ENCODE measurements at places on chromosomes 4 and X.

DNA sequence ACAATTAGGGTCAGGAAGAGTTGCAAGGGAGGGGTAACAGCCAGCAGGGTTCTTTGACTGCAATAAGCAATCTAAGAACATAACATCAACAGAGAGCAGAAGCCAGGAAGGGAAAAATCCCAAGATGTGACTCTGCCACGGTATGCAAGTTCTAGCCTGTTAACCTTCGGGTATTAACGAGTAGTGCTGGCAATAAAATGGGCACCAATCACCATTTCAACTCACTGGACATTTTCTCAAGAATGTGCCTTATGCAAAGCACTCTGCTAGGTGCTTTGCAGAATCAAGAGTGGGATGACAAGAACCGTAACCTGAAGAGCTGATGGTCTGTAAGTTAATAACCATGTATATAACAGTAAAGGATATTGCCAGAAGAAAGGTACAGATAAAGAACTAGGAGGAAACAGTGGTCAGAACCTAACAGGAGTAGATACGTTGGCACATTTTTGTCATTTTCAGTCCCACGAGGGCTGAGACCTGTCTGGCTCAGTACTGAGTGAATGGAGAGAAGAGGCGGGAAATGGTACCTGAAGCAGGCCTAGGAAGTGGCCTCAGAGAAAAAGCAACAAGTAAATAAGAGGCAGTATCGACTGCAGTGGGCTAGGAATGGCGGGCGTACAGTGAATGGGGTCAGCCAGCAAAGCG lies 2.7 kb downstream of the ELOVL6 start:
- DNase-seq, result no peak

DNA sequence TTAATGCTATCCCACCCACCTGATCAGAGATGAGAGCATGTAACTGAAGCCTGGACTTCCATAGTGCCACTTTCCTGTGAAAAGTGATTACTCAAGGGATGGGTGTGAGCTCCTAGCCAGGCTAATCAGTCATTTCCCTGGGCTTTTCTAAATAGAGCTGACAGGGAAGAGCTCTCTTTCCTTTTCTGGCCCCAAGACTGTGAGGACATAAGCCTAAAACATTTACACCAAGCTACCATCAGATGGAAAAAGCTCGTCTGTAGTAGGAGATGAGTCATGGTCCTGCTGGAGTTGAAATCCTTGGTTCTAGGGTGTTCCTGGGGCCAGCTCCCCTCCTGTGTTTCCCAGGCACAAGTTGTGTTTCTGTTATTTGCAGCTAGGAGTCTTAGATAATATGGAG lies 52.4 kb upstream of the NDP start:
- DNase-seq, result no peak

DNA sequence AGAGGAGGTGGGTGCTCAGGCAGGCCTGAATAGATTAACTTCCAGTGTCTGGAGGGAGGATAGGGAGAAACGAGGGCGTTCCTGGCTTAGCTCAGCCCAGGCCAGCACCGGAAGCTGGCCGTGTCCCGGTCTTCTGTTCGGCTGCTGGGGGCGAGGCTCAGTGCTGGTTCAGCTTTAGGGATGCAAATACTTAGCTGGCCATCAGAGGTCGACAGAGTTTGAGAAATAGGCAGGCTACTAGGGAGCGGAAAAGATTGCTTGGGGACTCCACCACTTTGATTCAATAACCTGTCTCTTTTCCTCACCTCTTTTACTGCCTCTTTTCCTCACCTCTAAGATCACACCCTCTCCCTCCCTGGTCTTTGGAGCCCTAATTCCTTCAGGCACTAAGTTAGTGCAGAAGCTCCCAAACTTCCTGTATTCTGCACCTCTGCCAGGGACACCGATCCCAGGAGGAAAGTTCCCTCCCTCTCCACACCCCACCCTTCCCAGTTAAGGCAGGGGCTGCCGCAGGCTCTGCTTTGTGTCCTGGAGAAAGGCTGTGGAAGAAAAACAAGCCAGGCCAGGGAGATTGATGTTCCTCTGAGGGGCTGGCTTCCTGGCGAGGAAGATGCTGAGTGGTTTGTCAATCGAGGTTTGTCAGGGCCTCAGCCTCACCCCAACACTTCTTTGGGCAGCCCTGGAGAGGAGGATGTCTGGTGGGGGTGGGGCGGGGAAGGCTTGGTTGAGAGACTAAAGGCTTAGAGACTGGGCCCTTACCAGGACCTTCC lies 6.0 kb upstream of the EFNB1 start:
- no peak for DNase-seq

- no peak for DNase-seq
These were observed 318.6 kb downstream of the HNRNPD start for GRCh38 chr4:82055156-82055555.

DNA sequence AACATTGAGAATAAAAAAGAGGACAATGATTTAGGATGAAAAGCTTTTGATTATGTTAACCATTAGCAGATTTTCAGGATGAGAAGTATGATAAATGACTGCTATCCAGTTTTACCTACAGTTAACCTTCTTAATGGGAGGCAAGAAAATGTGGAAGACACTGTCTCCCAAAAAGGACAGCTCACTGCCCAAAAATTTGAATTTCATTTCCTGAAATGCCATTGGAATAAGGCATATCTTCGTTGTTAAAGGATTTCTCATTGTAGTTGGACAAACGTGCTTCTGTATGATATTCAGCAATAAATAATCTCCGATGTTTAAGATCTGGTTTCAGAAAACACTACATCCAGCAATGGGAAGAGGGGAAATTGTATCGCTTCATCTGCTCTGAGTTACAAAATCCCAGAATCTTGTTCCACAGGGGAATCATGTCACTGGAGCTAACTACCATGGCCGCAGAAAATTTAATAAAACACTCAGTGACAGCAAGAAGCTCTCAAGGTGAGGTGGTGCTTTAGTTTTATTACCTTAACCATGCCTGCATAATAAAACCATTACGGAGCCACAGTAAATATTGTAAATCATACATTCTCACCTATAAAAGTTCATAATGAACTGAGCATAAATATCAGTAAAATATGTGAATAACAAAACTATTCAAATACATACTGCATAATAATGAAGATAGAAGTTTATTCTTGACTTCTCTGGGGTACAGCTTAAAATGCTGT lies 552.3 kb downstream of the PCDH7 start:
- no peak for DNase-seq

- DNase-seq, result no peak
These were observed 82.2 kb downstream of the STOX2 start for GRCh38 chr4:183986971-183987946.

GRCh38 chr4:8157944-8158709 lies 486 bp downstream of the ABLIM2 start:
- DNase-seq, result no peak

GRCh38 chrX:153004780-153005179 lies 10.9 kb upstream of the PNMA5 start:
- DNase-seq, result no peak

DNA sequence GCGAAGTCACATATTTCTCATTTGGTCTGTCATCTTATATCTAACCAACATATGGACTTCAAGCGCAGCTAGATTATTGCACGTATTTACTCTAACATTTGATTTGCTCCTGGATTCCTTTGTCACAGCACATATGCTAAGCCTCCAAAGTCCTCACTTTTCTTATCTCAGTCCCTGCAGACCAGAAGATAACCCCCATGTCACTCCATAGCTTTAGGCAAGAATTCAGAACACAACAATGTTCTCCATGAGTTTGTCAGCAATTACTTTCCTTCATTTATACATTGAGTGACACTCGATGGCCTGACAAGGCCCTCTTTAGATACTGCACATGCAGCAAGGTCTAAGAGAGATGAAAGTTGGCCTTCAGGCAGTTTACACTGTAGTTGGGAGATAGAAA lies 4.8 kb upstream of the STATH start:
- DNase-seq, result no peak

GRCh38 chrX:11688201-11688600 lies 22.5 kb upstream of the ARHGAP6 start:
- no peak for DNase-seq

DNA sequence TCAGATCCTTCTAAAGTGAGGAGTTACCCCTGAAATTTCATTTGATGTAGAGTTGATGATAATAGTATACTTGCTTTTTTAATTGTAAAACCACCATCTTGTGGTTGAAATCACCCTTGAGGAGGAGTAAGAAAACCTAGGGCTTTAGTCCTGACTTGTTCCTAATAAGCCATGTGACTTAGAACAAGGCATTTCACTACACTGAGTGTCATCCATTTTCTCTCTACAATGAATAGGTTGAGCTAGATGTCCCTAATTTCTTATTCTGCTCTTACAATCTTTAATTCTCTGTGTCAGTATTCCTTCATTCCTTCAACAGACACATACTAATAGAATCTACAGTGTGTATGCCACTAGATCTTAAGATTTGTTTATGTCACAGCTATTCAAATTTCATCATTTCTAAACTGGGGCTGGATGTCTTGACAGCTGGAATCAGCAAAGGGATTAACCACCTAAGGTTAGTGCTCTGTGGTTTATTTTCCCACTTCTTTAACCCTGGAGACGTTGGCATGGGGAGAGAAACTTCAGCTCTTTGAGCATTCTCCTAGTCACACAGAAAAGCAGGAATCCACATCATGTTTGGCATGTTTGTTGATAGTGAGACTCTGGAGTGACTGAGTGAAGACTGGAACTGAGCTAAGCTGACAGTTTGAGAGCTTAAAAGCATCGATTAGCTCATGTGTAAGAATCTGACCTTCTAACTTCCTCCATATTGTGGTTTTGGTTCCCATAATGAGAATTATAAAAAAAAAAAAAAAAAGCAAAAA lies 246.3 kb downstream of the NDST4 start:
- no peak for DNase-seq

- no peak for DNase-seq
These were observed 29.0 kb downstream of the NOP14 start for GRCh38 chr4:2934077-2934812.

DNA sequence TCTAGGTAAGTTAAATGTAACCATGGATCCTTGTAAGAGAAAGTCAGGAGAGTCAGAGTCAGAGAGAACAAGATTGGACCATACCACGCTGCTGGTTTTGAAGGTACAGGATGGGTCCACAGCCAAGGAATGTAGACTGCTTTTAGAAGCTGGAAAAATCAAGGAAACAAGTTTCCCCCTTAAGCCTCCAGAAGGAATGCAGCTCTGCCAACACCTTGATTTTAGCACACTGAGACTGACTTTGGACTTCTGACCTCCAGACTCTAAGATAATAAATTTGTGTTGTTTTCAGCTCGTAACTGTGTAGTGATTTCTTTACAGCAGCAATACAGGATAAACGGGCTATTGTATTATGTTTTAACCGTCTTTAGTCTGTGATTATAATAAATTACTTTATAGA lies 108.0 kb upstream of the USP38 start:
- no peak for DNase-seq

DNA sequence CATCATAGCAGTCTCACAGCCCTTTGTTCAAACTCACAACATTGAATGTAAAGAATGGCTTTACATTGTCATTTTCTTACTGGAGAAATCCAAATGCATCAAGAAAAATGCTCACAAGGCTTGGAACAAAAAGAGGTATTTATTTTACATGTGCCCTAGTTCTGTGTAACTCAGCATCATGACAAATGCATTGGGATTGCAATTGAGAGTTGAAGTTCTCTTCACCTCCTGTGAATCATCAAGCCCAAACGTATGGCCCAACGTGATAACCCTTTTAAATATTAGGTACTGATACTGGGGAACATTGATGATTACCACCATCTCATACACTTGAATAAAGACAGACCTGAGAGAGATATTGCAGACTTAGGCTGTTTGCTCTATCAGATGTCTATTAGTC lies 61.6 kb downstream of the GASK1B start:
- no peak for DNase-seq

DNA sequence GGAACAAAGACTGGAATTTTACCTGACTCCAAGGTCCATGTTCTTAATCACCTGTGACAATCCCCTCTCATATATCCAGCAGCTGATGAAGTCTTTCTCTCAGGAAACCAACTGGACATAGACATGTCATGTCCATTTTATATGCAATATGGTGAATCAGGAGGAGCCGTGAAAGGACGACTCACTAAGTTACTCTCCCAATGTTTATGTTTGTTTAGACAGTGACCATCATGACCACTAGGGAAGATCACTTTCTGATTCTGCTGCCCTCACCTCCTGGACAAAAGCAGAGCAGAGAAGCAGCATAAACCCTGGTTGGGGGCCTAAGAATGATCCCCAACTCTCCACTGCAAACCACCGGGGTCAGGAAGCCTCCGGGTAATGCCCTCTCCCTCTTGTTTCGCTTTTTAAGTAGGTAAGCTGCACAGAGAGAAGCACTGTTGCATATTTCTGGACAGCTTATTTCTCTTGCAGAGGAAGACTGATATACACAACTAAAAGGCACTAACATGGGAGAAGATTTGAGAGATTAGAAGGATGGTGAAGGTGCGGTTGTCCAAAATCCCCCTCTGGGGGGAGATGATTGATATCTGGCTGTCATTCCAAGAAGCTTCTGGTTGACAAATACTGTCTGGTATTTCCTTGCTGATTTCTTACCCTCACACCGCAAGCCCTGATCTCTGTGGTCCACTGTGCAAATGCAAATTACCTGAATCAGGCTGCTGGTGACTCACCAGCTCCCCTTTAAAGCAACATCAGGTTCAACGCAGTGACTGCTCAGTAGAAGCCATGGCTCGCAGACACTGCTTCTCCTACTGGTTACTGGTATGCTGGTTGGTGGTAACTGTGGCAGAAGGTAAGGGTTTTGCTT lies at the start of gene ODAPH:
Gene ODAPH, plus strand, starts transcription at position 773 of the 871 bp plus-strand sequence. Its CDS starts 17 bp downstream, at position 790.
- no peak for DNase-seq

- no peak for DNase-seq
These were observed 1.5 kb downstream of the JADE1 start for GRCh38 chr4:128810871-128811570.

DNA sequence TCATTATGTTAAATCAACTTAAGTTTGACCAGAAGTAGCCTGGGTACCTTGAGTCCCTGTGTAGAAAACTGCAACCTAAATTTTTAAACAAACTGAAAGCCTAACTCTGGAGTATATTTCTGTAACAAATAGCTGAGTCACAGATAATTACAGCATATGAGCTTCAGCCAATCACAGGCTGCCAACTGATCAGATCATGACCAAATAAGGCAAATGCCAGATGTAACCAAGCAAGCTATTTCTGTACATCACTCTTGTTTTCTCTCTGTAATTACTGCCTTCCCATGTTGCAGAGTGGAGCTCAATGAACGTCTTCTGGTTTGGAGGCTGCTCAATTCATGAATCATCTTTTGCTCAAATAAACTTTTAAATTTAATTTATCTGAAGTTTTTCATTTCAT lies 980.9 kb upstream of the DIAPH2 start:
- no peak for DNase-seq

DNA sequence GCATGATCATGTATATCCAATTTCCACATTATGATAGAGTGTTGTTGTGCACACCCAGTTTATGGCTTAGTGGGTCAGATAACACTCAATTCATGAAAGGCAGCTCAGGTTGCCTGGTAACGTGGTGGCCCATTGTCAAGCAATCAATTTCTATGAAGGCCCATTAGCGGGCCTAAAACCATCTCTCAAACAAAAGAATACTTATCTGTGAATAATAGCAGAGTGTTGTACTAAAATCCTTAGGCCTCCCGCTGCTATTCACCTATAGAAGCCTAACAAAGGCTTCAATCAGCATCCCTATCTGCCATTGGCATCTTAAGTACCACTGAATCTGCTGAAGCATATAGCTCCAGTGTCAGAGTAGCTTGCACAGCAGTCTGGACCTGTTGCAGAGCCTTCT lies 849.6 kb upstream of the POU3F4 start:
- DNase-seq, result no peak

GRCh38 chr4:69830560-69831269 lies 29.2 kb downstream of the SULT1E1 start:
- DNase-seq, result no peak

- no peak for DNase-seq
These were observed 72.1 kb downstream of the COL4A5 start for GRCh38 chrX:108511721-108512120.
